Activated effector memory CD4-positive, alpha-beta T cell treated with Interleukin-2 at 50 U/mL for 16 hours (primary cell): ENCODE measurements at places on chromosomes 16 and 17.

GRCh38 chr16:78640886-78641285 is 541.4 kb downstream of the WWOX start:
- no peak for DNase-seq

- no peak for DNase-seq
These were observed 2.3 kb downstream of the SPG7 start for GRCh38 chr16:89510526-89510925.

GRCh38 chr17:49053171-49053829 is 56.1 kb downstream of the IGF2BP1 start:
- DNase-seq: no peak

- DNase-seq: no peak
These were observed 20.1 kb downstream of the SNX29 start for GRCh38 chr16:11996433-11997330.

DNA sequence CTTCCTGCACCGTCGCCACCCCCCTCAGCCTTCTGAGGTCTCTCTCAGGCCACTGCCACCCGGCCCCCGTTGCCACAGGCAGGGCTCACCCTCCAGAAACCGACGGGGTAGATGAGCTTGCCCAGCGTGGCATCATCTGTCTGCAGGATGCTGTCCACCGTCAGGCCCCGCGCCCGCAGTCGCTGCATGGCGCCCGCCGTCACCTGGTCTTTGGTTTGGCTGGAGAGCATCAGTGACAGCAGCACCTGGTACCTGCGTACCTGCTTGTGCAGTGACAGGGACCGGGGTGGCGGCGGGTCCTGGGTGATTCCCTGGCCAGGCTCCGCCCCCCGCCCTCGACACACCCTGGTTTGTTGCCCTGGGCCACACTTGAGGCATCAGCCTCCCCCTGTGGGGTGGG is 3.1 kb downstream of the NTHL1 start:
- no peak for DNase-seq

GRCh38 chr16:9840761-9841665 is 341.2 kb downstream of the GRIN2A start:
- no peak for DNase-seq

DNA sequence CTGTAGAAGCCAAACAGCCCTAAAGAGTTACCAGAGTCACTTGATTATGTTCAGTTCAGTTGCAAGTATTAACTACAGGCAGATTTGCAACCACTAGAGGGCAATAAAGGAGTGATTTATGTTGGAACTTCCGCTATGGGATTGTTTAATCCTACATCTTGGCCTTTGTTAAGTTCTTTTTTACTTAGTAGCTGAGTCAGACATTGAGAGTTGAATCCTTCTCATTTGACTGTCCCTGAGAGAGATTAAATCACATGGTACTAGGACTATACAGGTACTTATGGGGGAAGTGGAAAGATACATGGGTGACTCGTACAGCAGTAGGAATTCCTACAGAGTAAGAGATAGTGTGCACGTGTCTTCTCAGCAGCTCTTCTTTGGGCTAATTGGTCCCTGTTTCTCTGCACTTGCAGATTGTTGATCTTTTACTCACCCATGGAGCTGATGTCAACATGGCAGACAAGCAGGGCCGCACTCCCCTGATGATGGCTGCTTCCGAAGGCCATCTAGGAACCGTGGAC is 40.3 kb downstream of the CYB561 start:
- DNase-seq: no peak

GRCh38 chr17:17919169-17920107 is 52.8 kb downstream of the TOM1L2 start:
- DNase-seq: peak; percentile 36

GRCh38 chr16:66746682-66747081 is 4.7 kb downstream of the DYNC1LI2 start:
- DNase-seq: no peak

- no peak for DNase-seq
These were observed 39.7 kb downstream of the B9D1 start for GRCh38 chr17:19322861-19323260.

- no peak for DNase-seq
These were observed 57.5 kb upstream of the TOB1 start for GRCh38 chr17:50923611-50924010.

- DNase-seq: no peak
These were observed 15.5 kb downstream of the BANP start for GRCh38 chr16:87966685-87967185.

GRCh38 chr16:1330260-1330914 is 3.1 kb upstream of the BAIAP3 start:
- DNase-seq: no peak

DNA sequence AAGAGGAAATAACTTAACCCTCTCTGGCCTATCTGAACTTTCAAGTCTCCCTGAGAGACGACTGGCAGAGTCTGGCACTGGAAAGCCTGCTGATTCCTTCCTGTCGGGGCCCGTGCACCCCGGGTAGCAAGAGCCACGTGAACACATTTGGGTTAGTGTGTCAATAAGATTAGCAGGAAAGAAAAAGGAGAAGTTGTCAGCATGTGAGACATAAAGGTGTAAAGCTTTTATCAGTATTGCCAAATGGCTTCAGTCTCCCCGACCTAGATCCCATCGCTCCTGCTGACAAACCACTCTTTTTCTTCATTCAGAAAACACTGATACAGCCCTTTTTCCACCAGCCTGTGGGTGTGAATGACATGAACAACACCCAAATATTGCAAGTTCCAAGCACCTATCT is 74.4 kb downstream of the CCT6B start:
- no peak for DNase-seq

GRCh38 chr17:10156599-10156947 is 41.8 kb downstream of the GAS7 start:
- no peak for DNase-seq

DNA sequence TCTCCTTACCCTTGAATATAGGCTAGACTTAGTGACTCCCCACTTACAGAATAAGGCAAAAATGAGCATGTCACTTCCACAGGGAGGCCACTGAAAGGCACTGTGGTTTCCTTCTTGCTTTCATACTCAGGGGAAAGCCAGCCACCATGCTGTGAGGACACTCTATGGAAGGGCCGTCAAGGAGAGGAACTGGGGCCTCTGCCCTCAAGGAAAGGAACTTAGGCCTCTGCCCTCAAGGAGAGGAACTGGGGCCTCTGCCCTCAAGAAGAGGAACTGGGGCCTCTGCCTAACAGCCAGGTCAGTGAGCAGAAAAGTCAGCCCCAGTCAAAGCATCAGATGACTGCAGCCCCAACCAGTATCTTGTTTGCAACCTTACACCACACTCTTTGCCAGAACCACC is 30.1 kb downstream of the VPS35 start:
- DNase-seq: no peak

DNA sequence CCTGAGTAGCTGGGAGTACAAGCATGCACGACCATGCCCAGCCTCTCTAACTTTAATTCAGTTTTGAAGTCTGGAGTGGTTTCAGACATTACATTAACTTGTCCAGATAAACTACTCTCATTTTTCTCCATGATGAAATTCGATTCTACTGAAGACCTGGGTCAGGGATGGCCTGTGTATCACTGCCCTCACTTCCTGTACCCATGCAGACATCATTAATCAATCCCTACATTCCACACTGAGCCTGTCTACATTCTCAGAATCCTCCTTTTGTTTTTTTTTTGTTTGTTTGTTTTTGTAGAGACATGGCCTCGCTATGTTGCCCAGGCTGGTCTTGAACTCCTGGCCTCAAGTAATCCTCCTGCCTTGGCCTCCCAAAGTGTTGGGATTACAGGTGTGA is 22.6 kb downstream of the ADCY7 start:
- no peak for DNase-seq

DNA sequence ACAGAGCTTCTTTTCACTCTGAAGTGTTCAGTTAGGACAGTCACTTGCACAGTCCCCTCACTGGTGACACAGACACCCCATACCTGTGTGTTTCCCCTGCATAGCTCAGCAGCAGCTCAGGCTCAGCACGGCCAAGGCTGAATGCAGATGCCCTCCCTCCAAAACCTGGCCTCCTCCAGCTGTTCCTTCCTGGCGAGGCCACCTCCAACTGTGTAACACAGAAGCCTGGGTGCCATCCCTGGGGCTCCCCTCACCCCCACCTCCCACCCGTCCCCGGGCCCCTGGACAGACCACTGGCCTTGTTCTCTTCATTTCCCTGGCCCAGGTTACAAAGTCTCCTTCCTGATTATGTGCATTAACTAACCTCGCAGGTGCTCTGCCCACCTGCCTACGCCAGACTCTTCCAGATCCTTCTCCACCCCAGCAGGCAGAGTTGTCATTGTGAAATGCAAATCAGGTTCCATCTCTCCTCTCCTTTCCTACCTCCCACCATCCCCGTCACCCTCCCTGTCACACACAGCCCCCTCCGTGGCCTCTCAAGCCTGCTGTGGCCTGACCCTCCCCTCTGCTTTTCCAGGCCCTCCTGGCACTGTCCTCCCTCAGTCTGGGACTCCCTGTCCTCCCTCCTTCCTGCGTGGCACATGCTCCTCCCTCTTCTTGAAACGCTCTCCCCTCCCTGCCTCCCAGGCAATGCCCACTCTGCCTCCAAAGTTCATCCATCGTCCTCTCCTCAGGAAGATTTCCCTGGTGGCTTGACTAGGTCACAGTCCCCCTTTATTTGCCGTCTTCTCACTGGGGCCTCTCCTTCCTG is 26.4 kb downstream of the MLYCD start:
- DNase-seq: no peak

DNA sequence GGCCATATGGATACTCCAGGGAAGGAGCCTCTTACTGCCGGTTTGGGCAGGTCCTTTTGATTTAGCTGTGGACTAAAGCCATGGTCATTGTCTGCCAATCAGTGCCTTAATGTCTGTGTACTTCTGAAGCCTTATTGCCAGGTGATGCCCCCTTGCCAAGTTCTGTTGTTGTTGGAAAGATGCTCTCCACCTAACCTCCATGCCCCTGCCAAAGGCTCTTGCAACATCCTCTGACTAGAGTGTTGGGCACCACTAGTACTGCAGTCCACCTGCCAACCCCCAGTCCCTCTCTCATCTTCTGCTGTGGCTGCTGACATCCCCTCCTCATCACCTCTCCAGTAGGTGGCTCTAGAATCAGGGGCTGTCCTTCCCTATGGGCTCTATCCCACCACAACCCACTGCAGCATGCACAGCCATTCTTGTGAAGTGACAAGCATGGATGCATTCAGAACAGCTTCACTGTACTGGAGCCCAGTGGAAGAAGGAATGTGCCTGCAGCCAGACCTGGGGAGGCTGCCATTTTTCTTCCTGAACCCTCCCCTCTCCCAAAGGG is 375.3 kb upstream of the CDH5 start:
- DNase-seq: no peak

DNA sequence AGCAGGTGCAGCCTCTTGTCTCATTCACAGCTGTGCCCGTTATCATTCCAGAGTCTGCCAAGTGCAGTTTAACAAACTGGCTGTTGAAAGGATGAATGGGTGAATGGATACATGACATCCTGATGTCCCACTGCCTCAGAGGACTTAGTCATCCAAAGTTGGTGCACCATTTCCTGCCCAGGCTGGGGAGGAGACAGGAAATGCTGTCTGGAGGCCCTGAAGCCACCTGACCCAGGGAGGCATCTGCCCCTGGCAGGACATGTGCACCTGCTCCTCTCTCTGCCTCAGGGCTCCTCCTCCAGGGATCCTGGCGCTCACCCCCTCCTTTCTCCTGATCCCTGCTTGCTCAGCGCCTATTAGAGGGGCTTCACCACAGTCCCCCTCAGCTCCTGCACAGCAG is 1.8 kb upstream of the CD300C start:
- no peak for DNase-seq

GRCh38 chr16:78972006-78972405 is 628.5 kb downstream of the MAF start:
- no peak for DNase-seq

DNA sequence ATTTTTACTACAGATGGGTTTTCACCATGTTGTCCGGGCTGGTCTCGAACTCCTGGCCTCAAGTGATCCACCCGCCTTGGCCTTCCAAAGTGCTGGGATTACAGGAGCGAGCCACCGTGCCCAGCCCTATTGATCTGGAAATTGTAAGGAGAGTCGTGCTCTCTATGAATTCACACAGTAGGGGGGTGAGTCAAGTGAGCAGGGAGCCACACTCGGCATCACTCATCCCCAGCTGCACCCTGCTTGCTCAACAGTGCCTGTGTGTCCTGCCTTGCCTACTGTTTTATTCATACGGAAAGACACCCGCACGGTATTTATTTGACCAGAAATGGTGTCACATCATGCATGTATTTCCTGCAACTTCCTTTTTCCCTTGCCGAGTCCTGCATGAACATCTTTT is 157.2 kb upstream of the FOXF1 start:
- no peak for DNase-seq

- DNase-seq: no peak
These were observed 17.8 kb upstream of the NAGLU start for GRCh38 chr17:42518046-42518754.

- no peak for DNase-seq
These were observed 15.4 kb downstream of the SCO1 start for GRCh38 chr17:10681866-10682446.

- DNase-seq: peak; percentile 84
These were observed at the start of gene LAT for GRCh38 chr16:28984619-28985135. LAT (plus strand) TSS chr16:28985052; CDS start chr16:28985418, 366 bp downstream.

GRCh38 chr17:69928611-69929010 is 146.4 kb upstream of the KCNJ16 start:
- no peak for DNase-seq
